Calu3 (cell line): ENCODE measurements at places on chromosomes 3 and 15. TPM values are rescaled to one million over a fixed set of nuclear protein-coding genes. Genes with fewer than 3 reads are reported as not detected.
A peak's percentile ranks its signal among the peaks of the same experiment; 100 is the strongest.

DNA sequence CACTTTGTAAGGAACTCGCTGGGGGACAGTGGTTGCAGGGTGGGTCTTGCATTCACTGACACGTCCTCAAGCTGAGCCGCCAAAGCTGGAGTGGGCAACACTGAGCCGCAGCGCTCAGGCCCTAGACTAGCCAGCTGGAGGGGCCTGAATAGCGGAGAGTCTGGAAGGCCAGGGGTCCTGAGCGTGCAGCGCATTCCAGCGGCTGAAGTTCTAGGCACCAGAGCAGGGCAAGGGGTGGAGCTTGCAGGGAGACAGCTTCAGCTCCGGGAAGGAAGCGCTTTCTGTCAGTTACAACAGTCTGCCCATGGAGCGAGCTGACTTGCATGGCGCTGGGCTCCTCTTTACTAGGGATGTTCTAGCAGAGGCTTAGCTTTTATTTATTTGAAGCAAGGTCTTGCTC is 2.7 kb downstream of the MAP6D1 start:
- no peak for DNase-seq

- DNase-seq = peak; percentile 73
These were observed 54.5 kb downstream of the CPN2 start for GRCh38 chr3:194296454-194297263.

DNA sequence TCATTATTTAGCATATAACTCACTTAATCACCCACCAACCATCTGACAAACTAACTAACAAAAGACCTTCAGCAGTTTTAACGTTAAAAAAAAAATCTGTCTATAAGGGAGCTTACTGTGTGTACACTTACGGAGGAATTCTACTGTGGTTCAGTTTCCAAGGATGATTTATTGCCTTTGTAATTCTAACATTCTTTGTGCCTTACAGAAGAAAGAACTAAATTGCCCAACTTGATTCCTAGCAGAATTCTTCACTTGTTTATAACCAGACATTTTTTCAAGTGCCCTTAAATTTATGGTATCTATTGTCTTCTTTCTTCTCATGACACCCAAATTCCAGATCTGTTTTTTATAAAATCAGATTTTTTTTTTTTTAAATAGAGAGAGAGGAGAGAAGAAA is 119.7 kb upstream of the IGSF10 start:
- DNase-seq = no peak

- DNase-seq = no peak
These were observed 20.2 kb downstream of the ADGRG7 start for GRCh38 chr3:100629421-100630127.

- no peak for DNase-seq
These were observed 92.5 kb upstream of the SNRPA1 start for GRCh38 chr15:101387574-101387973.

DNA sequence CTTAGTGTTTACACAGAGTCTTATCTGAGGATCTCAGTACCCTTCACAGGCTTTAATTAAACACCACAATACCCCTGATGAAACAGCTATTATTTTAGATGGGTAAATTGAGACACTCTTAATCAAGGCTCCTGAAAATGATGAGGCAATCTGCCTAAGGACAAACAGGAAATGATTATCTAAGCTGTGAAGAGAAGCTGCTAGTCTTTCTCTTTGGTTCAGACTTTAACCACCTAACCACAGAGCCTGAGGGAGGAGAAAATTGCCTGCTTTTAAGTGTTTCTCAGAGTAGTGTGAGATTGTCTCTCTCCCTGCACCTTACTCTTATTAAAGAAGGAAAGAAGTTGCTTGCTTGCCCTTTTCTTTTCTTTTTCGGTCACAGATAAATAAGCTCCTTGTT is 364.3 kb upstream of the ADAMTS9 start:
- DNase-seq = no peak

GRCh38 chr15:38211249-38211648 is 41.4 kb upstream of the SPRED1 start:
- DNase-seq = no peak

GRCh38 chr3:49805367-49805782 is 2.3 kb downstream of the INKA1 start:
- no peak for DNase-seq

DNA sequence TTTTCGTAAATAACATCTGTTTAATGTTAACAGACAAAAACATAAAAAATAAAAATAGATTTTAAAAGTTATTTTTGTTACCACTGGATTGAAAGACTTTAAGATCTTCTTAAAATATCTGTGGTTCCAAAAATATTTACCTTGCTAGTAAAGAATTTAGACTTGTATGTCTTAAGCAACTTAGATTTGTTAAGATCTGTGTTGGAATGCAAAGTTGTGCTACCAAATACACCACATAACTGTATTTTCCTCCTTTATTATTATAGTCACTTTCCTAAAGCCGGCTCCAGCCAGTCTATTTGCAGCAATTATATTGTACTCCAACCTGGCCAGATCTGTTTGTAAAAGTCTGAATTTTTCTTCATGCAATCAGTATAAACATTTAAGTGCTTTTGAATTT is 63.7 kb downstream of the SPRED1 start:
- DNase-seq = no peak

DNA sequence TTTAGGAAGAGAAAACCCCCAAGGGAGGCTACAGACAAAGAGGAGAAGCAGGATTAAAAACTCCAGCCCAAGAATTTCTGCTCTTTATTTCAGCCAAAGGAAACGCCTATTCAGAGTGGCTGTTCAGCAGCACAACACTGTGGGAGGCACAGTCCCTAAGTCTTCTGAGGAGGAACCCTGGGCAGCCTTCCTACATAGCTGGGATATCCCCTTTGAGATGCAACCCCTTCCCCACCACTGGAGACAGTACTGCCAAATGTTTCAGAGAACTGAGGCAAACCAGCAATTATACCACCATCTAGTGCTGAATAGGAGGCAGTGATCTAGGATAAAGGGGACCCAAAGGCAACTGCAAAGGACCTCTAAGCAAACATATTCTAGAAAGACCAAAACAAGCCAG is 168.1 kb downstream of the VPS13C start:
- DNase-seq = no peak

DNA sequence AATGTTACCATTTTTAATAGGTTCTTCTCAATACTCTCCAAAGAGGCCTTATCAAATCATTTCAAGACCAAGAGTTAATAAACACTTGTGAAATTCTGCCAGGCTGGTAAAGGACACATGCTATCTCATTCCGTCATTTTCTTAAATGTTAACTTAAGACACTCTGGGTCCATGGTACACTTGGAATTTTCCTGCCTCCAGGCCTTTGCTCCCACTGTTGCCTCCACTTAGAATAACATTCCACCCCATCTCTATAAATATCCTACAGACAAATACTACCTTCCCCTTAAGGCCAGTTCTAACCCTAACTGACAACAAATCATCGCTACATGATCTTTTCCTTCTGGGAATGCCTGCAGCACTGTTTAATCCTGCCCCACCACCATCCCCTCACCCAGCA is 24.1 kb downstream of the MAGI1 start:
- DNase-seq = no peak

DNA sequence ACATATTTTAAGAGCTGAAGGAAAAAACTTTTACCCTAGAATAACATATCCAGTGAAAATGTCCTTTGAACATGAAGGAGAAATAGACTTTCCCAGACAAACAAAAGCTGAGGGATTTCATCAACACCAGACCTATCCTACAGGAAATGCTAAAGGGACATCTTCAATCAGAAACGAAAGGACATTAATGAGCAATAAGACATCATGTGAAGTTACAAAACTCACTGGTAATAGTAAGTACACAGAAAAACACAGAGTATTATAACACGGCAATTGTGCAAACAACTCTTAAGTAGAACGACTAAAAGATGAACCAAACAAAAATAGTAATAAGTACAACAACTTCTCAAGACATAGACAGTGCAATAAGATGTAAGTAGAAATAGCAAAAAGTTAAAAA is 3.5 kb upstream of the ZSCAN2 start:
- DNase-seq = no peak

- DNase-seq = no peak
These were observed 11.5 kb upstream of the MAP3K13 start for GRCh38 chr3:185351396-185351795.

- peak; percentile 80 for DNase-seq
These were observed 68.0 kb downstream of the SLTM start for GRCh38 chr15:58865425-58865880.

DNA sequence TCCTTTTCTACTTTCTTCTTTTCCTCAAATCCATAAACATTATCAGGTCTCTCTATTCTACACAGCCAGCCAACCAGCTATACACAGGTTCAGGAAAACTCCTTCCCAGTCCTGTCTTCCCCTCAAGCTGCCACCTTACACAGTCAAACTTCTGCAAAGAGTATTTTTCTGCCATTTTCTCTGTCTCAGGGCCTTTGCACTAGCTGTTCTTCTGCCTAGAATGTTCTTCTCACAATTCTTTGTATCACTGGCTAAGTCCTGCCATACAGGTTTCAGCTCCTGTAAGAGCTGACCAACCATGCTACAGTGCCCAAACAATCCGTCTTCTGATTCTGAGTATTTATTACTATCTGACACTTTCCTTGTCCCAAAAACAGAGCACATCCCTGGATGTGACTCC is 278.3 kb upstream of the ICE2 start:
- no peak for DNase-seq

Gene TF
- total RNA-seq = 1.1 TPM in 2 replicates

Gene GYG1
- total RNA-seq = 46.7 and 49.2 TPM in 2 replicates

Gene GRAMD2A
- 0.95 and 2.2 TPM in 2 replicates for total RNA-seq

Gene SSUH2
- 0.54 TPM in 1 of 2 replicates, not detected in the other for total RNA-seq

Gene LSAMP
- total RNA-seq = 0.90 and 1.0 TPM in 2 replicates

Gene PTPN9
- total RNA-seq = 30.8 and 31.1 TPM in 2 replicates

Gene CALML4
- 17.9 and 24.1 TPM in 2 replicates for total RNA-seq

Gene MCF2L2
- total RNA-seq = 0.27 and 0.35 TPM in 2 replicates

Gene LRCH3
- total RNA-seq = 39.4 and 44.6 TPM in 2 replicates
